ENCODE measurements at places on chromosomes 5 and 9.
A peak's percentile ranks its signal among the peaks of the same experiment; 100 is the strongest.

DNA sequence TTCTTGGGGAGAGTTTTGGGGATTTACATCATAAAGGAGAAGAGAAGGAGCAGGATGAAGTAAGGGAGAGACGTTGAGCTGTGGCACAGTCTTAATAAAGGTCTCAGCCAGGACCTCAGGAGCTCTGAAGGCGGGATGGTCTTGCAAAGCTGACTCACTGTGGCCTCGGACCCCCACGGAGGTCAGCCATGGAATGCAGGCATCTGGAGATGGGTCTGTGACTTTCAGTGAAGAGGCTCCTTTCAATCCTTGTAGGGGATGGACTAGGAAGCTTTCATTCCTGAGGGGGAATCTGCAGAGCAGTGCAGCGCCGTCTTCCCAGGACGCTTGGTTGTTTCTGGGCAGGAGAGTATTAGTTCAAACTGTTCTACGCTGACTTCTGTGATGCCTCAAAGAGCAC, 65.7 kb upstream of the BASP1 start:
- no peak for DNase-seq

DNA sequence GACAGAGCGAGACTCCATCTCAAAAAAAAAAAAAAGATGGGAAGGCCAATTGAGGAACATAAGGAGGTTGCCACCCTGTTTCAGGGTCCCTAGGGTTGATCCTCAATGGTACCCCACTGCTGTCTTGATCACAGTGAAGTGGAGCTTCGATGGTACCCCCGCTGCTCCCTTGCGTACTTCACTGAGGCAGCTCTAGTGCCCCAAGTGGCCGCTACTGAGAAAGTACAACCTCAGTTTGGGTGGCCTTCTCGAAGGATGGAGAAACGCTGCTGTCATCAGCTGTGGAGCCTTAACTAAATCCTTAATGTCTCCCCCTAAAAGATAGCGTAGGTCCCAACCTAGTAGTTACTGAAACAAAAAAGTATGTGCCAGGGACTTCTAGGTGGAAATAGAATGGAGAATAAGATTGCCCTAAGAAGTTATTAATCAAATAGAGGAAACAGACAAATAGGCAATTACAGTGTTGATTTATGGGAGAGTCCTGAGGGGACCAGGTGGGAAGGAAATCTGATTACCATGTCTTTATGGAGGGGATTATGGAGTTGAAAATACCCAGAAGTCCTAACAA, 6.3 kb downstream of the TESK1 start:
- DNase-seq: no peak

- DNase-seq: no peak
Measured at GRCh38 chr5:167312225-167312624, 979.2 kb upstream of the WWC1 start.

- DNase-seq: no peak
Measured at GRCh38 chr5:171275841-171276544, 33.1 kb upstream of the TLX3 start.

GRCh38 chr5:36696059-36696673, 89.8 kb downstream of the SLC1A3 start:
- peak; percentile 60 for DNase-seq

Data from dorsolateral prefrontal cortex (tissue), 122 donors.